ENCODE measurements at places on chromosomes 3 and 15. TPM values are rescaled to one million over a fixed set of nuclear protein-coding genes. Genes with fewer than 3 reads are reported as not detected.

DNA sequence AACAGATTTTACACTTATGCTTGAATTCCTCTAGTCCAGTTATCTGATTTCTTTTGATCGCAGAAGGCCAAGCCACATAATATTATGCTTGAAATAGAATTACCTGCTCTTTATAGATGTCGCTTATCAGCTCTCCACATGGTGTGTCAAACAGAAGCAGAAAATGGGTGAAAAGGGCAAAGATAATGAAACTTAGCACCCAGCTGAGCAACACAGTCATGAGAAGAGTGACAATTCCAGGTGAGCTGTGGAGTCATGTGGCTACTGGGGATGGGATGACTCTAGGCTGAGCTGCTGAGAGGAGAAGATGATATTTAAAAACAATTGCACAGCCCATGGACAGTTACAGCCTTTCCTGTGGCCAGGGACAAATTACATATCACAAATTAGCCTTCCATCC is 398.7 kb upstream of the PDZRN3 start:
- DNase-seq: no peak

DNA sequence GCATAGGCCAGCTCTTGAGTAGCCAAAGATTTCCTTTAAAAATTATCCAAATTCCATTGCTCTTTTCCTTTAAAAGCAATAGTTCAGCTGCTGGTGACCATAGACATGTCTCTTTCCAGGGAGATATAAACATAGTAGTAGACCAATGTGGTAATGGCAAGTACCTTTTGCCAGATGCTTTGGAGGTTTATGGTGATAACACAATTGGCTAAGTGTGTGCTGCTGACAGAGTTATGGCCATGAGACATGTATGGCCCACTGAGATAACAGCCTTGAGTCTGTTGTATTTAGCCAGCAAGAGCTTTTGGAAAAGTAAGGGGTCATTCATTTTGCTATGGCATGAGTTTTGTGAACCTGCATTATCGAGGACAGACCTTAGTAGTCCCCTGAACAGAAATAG is 1146.8 kb downstream of the TUSC7 start:
- DNase-seq: no peak

SUCNR1 gene
- total RNA-seq: 3.3 TPM

DNA sequence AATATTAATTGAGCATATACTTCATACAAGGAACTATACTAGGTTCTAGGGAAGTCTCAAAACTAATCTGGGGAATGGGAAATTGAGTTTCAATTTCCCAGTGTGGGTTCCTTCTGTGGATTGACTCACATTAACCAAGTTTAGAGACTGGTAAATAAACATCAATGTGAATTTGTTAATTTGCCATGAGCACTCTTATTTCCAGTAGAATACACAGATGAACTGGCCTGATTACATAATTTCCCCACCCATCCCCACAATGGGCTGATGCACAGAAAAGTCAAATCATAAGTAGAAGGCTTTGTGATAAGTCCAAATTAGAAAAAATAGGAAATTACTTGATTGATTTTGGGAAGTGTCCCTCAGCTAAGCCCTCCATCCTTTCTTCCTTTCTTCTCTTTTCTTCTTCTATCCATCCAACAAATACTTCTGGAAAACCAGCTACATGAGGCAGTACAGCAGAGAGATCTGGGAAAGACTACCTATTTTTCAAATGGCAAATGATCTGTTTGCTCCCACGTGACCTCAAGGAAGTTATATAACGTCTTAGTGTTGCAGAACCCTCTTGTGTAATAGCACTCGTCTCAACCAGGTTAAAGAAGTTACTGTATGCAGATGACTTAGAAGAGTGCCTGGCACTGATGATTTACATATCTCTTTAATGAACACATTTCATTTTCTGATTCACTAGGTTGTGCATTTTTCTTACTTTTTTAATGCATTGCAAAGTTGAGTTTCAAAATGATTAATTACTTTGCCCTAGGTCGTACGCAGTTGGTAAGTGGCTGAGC is 312.3 kb downstream of the SV2B start:
- DNase-seq: no peak

DNA sequence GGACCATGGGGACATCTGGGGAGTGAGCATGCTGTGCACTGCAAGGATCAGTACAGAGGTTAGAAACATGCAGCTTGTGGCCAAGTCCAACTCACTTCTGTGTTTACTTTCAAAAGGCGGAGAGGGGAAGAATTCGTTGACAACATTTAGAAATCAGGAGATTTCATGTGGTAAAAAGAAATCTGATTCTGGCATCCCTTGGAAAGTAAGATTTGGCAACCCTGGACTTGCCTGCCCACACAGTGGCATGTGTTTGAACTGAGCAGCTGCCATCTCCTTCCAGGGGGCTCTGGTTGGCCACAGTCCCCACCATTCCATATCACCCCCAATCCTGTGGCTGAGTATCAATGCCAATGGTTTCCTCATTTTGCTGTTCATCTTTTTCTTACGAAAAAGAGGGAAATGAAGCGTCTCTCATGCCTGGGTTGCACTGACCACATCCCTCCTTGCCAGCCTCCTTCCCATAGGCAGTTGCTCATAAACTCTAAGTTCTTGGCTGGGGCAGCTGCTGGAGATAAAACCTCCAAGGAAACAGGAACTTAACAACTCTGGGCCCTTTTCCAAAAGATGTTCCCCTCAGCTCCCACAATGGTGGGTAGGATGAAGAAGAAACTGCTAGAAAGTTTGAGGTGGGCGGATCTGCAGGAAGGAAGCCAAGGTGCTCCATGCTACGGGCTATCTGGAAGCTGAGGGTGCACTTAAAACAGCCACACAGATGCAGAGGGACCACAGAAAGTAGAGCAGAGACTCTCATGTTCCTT is 29.2 kb downstream of the SLC6A11 start:
- no peak for DNase-seq

DNA sequence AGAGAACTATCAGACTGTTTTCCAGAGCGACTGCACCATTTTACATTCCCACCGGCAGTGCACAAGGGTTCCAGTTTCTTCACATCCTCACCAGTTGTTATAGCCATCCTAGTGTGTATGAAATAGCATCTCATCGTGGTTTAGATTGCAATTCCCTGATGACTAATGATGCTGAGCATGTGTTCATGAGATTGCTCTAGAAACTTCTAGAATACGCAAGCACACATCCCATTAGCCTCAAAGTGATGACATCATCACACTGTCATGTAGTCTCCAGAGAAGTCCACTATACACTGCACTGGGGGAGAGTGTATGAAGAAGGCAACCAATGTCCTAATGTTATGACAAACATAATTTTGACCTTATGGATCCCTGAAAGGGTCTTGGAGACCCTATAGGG is 30.1 kb downstream of the FBLN2 start:
- DNase-seq: no peak

DNA sequence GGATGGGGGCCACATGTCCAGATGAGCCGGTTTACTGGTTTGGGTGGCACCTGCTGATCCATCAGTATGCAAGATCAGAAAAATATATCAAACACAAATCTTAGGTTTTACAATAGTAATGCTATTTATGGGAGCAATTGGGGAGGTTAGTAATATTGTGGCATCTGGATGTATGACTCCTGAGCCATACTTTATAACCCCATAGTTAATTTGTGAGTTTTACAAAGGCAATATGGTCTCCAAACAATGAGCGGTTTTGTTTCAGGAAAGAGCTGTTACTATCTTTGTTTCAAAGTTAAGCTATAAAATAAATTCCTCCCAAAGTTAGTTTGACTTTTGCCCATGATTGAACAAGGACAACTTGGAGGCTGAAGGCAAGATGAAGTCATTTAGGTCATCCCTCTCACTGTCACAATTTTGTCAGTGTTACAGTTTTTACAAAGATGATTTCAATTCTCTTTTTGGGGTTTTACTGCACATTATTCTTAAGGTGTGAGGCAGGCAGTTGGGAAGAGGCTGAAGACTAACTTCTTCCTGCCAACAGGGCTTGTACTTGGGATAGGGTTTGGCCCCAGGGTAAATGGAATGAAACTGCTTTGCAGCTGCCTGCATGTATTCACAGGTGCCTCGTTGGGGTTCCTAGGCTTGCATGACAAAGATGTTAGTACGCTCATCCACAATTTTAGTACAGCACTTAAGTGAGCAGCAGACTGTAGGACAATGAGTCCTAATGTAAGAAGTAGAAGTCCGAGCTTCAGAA is 296.6 kb upstream of the NDN start:
- no peak for DNase-seq

- DNase-seq: no peak
Observed at GRCh38 chr3:31765871-31766270, 215.2 kb downstream of the OSBPL10 start.

GRCh38 chr15:65405791-65406423 is 16.8 kb downstream of the IGDCC4 start:
- DNase-seq: no peak

DNA sequence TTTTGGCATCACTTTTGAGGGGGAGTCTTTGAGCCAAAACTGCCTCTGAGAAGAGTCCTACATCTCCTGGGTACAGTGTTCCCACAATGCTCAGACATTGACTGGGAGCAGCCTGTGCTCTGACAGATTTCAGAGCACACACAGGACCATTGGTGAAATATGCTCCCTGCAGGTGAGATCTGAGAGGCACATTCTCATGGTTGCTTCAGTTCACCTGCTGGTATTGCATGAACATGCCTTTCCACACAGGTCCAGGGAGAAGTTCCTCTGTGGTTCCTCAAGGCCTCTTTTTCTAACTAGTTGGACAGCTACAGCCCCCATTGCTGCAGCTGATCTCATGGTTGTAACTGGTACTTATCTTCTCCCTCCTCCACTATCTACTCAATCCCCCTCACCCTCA is 37.0 kb downstream of the FOXL2 start:
- no peak for DNase-seq

DNA sequence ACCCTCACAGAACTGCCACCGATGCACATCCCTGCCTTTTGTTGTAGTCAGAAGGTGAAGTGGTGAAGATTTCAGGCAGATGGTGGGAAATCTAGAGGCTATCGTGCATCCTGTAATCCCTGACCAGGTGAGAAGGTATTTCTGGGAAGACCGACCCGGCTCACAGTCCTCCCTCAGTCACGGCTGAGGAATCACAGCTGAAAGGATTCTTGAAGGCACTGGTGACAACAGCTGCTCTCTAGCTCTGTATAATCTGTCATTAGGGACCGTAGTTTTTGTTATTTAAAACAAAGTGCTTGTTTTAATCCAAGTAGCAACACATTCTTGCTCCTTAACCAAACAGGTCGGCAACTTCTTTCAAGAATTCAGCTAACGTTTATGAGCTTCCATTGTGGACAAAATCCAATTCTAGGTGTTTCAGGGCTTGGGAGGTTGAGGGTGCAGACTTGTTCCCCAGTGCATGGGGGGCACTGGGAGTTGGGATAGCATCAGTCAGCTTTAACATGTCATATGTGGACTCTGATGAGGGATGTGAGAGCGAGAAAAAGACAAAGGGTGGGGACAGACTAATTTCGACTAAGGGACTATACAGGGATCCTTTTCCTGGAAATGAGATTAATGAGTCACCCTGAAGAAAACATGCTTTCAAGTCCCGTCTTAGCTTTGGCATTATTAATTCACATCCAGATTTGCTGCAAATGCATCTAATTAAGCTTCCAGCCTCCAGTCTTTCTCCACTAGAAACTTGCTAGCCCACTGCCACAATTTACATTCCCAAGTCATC is 141.0 kb upstream of the RASGRP1 start:
- DNase-seq: no peak

DNA sequence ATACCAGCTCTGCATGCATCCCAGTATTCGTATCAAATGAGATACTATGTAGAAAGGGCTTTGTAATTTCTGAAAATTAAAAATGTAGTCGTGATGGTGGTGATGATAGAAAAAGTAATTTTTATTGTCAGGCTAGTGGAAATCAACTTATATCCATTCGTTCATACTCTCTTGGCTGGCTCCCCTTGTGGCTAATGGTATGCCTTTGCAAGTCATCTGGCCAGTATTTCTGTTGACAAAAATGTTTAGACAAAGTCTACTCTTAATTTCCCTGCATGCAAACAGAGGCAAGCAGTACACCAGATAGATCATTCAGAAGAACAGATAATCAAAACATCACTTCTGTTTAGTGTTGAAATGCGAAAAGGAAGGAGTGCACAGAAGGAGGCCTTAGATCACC is 49.6 kb upstream of the DUT start:
- no peak for DNase-seq

FBXO40 gene
- total RNA-seq: 0.10 TPM

DNA sequence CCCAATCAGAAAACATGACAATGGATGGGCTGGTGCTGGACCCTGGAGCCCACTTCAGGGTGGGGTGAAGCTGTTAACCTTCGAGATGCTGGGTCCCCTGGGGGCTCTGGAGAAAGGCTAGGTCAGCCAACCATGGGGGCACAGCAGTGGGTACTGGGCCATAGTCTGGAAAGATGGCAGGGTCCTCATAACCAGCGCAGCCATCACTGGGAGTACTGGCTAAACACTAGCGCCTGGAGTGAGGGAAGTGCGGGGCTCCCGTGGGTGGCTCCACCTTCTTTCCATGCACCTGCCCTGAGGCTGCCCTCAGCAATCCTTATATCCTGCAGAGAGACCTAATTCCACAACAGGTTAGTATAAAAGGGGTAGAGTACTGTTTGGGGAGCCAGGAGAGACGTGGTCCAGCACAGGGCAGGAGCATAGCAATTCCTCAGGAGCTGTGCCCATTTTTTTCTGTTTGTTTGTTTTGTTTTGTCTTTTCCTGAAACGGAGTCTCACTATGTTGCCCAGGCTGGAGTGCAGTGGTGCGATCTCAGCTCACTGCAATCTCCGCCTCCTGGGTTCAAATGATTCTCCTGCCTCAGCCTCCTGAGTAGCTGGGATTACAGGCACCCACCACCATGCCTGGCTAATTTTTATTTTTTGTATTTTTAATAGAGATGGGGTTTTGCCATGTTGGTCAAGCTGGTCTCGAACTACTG is 122.6 kb upstream of the MEF2A start:
- DNase-seq: peak; percentile 27

GP5 gene
- 0.11 TPM for total RNA-seq

PRR20G gene
- not detected for total RNA-seq

DNA sequence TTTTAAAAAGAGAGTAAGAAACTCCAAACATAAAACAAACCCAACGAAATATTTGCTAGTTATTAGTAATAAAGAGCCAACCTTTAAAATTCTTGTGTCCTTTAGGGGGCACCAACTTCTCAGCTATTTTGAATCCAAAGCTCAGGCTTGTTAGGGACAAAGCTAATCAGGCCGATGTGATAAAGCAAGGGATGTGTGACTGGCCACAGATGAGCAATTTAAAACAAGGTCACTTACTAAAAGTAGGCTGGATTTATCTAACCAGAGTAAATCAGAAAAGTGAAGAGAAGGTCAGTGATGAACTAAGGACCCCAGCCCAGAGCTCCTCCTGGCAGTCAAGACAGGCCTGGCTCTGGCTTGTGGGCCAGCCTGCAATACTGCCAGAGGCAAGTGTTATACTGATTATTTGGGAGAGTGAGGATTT is 108.5 kb downstream of the CYP19A1 start:
- no peak for DNase-seq

GRCh38 chr3:127750226-127751031 is 71.9 kb downstream of the MGLL start:
- DNase-seq: no peak

OSBPL10 gene
- 16.7 TPM for total RNA-seq

BLOC1S6 gene
- 54.4 TPM for total RNA-seq

PHC3 gene
- 56.1 TPM for total RNA-seq
